ENCODE measurements at places on chromosomes 1 and 21.

DNA sequence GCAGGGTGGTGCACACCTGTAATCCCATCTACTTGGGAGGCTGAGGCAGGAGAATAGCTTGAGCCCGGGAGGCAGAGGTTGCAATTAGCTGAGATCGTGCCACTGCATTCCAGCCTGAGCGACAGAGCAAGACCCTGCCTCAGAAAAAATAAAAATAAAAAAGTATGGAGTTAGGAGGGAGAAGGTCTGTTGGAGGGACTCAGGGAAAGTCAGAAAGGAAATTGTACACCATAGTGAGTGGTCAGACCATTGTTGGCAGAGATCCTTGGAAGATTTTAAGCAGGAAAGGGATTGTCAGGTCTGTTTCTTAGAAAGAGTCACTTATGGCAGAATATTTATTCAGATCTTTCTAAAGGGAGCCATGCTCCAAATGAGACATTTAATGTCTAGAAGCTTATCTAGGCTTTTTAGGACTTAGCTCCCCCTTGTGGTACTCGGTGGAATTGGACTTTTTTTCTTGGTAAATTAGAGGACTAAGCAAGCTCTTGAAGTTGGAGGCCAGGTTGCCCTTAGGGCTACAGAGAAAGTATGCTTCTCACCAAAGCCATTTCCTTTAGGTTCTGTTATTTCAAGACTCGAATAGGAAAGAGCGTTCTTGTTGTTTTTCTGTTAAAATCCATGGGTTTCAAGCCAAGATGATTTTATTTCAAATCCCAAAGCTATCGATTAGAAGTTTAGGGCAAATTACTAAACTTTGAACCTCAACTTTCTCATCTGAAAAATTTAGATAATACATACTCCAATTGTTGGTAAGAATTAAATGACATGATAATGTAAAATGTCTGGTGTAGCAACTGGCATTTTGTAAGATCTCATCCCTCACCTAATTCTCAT lies 16.5 kb downstream of the MIA3 start:
- peak; percentile 65 for DNase-seq

- DNase-seq, result no peak
Measured at GRCh38 chr1:193932979-193933378, 746.6 kb upstream of the B3GALT2 start.

DNA sequence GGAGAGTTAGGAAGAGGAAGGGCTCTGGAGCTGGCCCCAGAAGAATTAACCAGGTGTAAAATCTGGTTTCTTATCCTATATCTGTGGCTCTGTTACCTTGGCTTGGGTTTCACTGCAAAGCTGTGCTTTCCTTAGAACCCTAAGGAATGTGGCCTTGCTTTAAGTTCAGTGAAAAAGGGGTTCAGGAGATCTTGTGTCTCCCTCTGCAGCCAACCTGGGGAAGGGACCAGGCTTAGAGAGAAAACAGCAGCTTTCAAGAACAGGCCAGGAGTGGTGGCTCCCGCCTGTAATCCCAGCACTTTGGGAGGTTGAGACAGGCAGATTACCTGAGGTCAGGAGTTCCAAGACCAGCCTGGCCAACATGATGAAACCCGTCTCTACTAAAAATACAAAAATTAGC lies 16.1 kb upstream of the MYCL start:
- no peak for DNase-seq

- peak; percentile 19 for DNase-seq
Measured at GRCh38 chr1:46735708-46736324, 16.9 kb upstream of the EFCAB14 start.

- no peak for DNase-seq
Measured at GRCh38 chr1:59730759-59731478, 83.8 kb upstream of the HOOK1 start.

Measured in stimulated activated CD4-positive, alpha-beta T cell treated with anti-CD3 and anti-CD28 coated beads, Interleukin-2, amount 100 ng/mL, for 48 hours (primary cell).